ENCODE measurements at places on chromosomes 1 and 21. TPM values are rescaled to one million over a fixed set of nuclear protein-coding genes. Genes with fewer than 3 reads are reported as not detected.

Gene PRMT6
- total RNA-seq, result 24.5 TPM

Gene TLCD4
- 1.5 TPM for total RNA-seq

Gene ZMYND12
- not detected for total RNA-seq

Gene CHIA
- total RNA-seq, result not detected

Gene ATF3
- total RNA-seq, result 2.6 TPM

Gene CRB1
- total RNA-seq, result not detected

Data from HT1080 (cell line).